HAP-1 (cell line): ENCODE measurements at places on chromosomes 7 and 10.

- no peak for DNase-seq
These were observed 578.2 kb downstream of the PARD3 start for GRCh38 chr10:34236931-34237330.

- DNase-seq = no peak
These were observed 48.4 kb downstream of the PRR15 start for GRCh38 chr7:29611941-29612544.

GRCh38 chr7:37098762-37099161 is 349.9 kb downstream of the ELMO1 start:
- DNase-seq = no peak

DNA sequence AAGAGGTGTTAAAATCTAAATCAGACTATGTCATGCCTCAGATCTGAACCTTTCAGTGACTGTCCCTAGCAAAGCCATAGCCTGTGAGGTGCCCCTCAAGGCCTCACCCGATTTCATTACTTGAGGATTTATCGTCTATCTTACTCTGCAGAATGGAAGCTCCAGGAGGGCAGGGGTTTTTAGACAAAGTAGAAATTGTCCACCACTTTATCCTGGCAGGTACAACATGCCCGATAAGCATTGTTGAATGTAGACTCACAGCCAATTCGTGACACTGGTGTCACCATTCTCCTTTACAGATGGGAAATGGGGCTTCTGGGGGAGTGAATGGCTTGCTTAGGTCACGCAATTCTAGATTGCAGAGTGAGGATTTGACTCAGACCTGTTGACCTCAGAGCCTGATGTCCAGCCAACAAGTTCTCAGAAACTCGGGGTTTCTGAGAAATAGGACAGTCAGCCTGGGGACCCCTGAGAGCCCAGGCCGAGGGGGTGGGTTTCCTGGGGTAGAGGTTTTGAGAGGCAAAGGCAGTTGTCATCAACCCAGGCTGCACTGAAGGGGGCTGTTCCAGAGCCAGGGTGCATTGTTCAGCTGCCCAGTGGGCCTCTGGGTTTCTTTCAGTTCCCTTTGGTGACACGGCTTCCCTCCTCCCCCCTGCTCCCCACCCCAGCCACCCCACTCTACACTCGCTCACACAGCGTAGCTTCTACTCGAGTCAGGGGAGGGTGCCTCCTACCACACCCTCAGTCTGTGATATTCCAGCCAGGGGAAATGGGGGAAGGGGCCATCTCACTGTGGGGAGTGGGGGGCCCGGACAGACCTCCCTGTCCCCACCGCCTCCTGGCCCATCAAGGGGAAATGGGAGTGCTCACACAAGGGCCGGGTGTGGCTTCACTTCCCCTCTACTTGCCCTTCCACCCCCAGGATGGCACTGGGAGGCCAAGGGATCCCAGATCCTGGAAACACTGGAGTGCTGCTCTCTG is 3.1 kb upstream of the IRF5 start:
- no peak for DNase-seq

DNA sequence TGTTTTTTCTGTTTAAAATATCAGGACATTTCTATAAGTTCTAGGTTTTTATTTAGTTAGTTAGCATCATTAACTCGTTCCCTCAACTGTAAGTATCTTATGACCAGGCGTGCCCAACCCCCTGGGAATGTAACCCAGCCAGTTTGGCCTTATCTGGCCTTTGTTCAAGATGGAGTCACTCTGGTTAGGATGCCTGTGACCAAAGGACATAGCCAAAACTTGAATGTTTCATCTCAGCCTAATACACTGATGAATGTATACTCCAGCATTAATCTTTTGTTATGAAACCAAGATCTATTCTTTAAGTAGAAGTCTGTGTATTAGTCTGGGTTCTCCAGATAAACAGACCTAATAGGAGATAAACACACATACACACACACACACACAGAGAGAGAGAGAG is 231.4 kb downstream of the NSUN6 start:
- no peak for DNase-seq

DNA sequence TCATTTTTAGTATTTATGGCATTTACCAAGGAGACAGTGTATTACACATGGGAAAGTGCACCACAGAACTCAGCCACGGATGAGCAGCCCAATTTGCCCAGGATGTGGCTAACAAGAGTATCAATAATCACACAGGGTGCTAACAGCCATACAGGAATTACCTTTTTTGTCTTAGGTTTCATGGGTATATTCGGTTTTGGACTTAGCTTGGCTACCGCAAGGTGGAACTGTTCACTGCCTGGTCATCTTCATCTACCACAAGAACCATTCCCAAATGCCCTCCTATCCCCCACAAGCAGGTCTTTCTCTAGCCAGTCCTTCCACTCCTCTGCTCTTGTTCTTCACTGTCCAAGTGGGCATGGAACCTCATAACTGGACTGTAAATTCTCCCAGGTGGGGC is 6.0 kb downstream of the PDLIM1 start:
- no peak for DNase-seq

GRCh38 chr10:119860866-119861607 is 11.6 kb downstream of the MCMBP start:
- DNase-seq = peak; percentile 22

DNA sequence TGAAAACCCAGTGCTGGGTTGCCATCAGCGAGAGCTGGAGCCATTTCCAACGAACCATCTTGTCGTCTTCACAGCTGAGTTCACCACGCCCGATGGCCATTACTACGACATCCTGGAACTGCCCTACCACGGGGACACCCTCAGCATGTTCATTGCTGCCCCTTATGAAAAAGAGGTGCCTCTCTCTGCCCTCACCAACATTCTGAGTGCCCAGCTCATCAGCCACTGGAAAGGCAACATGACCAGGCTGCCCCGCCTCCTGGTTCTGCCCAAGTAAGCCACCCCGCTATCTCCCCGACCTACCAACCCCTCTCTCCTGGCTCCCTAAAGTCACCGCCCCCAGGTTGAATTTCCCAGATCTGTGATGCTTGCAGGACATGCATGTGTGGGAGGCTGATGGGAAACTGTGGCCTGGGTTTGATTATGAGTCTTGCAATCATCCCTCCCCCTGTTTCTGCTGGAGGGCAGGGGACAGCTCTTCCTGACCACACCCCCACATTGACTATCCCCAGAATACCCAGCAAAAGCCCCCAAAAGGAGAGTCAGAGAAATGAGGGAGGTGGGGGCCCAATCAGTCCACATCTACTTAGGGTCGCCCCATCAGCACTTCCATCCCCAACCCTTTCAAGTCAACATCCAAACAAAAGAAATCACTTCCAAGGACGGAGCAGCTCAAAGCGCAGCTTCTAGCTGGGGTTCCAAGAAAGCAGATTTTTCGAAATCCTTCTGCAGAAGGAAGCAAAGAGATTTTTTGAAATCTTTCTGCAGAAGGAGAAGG is 6.9 kb downstream of the SERPINE1 start:
- DNase-seq = no peak

GRCh38 chr10:131695496-131696165 is 205.2 kb upstream of the PPP2R2D start:
- DNase-seq = no peak

GRCh38 chr10:60237977-60238758 is 151.5 kb downstream of the ANK3 start:
- DNase-seq = peak; percentile 23

GRCh38 chr10:73413528-73414229 is at the start of gene ANXA7:
ANXA7 (minus strand) TSS chr10:73414058; CDS start chr10:73400856, 13,202 bp downstream.
- DNase-seq = peak; percentile 97

GRCh38 chr10:124918191-124918830 is 23.6 kb upstream of the ZRANB1 start:
- no peak for DNase-seq

DNA sequence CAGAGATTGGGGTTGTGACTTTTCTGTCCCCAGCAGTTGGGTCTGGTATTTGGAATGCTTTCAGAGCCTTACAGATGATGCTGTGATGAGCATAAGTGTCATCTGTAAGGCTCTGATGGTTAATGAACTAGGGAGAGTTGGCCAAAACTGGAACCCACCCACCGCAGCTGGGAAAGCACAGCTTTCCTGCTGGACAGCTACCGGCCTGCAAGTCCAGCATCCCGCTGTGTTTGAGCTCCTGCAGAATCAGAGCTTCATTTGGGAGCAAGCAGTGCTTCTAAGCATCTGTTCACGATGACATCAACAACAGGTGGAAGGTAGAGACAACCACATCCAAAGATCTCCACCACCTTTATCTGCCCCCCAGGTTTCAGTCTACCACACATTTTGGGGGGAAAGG is 11.7 kb downstream of the UCN3 start:
- no peak for DNase-seq

- no peak for DNase-seq
These were observed 1025.0 kb upstream of the CELF2 start for GRCh38 chr10:9992661-9993060.

DNA sequence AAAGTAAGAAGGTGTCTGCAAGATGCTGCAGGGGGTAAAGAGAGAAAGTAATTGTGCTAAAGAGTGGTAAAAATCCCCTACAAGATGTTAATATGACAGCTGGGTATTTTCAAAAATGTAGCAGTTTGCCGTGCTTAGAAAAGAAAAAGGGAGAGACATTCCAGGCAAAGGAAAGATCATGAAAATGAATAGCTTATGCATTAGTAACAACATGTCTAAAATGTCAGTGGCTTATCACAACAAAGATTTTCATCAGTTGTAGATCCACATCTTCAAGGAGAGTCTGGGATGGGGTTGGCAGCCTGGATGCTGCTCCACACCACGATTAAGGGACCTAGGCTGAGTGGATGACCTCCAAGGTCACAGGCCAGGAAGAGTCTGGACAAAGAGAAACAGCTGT is 920.9 kb downstream of the GRID1 start:
- no peak for DNase-seq

DNA sequence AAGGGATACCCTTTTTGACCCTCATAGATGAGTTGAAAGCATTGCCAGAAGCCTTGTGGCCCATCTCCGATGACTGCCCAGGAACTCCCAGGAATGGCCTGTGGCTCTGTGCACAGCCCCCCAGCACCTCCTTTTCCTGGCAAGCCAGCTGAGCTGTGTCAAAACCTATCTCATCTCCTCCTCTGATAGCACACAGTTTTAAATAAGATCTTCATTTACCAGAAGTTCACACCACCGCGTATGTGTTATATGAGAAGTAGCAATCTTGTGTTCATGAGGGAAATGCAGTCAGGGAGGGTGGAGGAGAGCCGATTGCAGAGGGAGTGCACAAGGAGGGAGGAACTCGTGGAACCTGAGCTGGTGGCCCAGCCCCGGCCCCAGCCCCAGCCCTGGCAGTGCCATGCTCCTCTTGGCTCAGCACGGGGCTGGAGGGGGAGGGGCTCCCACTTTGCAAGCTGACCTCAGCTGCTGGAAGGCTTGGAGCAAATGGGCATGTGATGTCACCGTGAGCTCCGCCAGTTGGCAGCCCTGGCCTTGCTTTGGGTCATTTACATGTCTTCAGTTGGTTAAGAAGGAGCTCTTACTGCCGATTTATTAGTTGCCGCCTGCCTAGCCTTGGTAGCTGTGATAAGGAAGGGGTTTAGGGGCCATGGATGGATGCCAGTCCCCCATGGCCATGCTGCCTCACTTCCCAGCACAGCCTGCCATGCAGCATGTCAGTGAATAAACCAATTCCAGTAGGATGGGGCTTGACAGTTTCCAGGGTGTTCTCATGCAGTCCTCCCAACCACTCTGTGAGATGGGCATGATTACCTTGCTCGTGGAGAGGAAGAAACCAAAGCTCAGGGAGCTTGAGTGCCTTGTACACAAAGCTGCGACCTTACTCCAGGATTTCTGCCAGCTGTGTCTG is 20.0 kb downstream of the UNC5B start:
- DNase-seq = no peak

DNA sequence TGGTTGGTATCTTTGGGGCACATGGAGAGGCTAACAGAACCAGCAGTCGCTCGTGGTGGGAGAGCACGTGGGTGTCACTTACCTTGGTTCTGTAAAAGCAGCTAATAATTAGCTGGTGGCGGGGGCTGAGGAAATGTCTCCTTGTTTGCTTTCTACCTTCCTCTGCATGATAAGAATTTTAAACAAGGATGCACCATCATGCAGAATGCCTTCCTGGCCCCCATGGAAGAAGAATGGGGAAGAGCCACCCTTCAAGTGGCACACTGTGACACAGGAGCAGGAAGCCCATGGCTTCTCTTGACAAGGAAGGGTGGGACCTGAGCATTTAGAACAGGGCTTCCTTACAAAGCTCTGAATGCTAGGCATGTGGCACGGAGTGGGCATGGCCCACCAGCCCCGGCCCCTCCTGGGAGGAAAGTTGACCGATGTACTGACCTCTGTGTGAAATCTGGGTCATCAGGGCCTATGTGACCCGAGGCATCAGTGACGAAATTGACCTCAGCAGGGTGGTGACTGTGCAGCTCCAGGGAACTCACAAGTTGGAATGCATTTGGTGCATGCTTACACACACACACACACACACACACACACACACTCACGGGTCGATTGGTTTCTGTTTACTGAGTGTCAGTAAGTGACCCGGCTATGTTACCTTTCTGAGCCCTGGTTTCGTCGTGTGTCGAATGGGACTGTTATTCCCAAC is 116.9 kb upstream of the ANLN start:
- DNase-seq = no peak

DNA sequence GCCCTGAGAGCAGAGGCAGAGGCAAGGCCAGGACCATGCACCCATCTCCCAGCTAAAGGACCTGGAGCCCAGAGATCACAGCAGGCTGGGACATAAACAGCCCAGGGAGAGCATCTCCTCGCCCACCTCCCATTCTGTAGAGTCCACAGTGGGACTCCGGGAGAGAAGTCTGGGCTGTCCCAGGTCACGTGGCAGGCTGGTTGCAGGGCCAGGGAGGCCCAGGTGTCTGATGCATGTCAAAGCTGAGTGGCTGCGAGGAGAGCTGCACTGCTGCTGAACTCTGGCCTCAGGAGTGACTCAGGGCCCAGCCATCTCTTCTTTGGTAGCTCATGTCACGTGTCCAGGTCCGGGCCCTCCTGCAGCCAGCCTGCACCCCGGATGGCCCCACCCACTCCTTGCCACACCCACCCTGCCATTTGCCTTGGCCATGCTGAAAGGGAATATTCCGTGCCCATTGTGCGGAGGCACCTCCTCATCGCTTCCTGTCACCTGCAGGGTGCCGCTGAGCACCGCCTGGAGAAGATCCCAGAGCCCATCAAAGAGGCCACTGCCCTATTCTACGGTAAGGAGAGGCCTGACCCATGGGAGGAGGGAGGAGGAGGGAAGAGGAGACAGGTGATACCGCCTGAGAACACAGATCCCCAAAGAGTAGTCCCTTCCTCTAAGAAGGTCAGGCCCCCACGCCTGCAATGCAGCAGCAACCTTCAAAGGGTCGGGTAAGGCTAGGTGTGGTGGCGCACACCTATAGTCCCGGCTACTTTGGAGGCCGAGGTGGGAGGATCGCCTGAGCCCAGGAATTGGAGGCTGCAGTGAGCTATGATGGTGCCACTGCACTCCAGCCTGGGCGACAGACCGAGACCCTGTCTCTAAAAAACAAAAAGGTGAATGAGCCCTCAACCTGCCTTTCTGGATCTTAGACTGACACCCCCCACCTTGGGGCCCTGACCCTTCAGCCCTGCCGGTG is 12.6 kb upstream of the SH2B2 start:
- DNase-seq = no peak
